Fibroblast of lung (primary cell): ENCODE measurements at places on chromosomes 7 and 10. TPM values are rescaled to one million over a fixed set of nuclear protein-coding genes. Genes with fewer than 3 reads are reported as not detected.
A peak's percentile ranks its signal among the peaks of the same experiment; 100 is the strongest.

The KLLN gene
- 0.49 and 0.54 TPM in 2 replicates for polyA plus RNA-seq

The SERPINE1 gene
- 679 and 1,153 TPM in 2 replicates for polyA plus RNA-seq

DNA sequence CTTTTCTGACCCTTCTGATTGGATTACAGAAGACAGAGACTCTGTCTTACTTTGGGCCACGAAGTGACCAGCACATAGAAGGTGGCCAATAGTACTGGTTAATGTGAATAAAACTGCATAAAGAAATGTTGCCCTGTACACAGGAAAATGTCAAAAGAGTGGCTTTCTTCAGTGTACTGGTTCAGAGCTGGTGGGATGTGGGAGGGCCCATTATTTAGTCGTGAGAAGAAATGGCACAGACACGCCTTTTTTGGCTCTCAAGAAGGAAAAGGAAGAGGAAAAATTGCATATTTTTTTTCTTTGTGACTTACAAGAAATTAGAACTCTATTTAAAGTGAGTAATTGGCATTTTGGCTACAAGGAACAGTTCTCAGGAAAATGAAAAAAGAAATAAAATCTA, 129.7 kb downstream of the DGKI start:
- no peak overlapping the region for H3K27ac ChIP-seq
- no peak for DNase-seq
- no peaks in the 10 kb centered on the region for H3K4me1 ChIP-seq
- H3K4me3 ChIP-seq: no peak overlapping the region

- H3K27me3 ChIP-seq: peaks cover 21% of the 10 kb centered on the region
- H3K4me3 ChIP-seq: no peak overlapping the region
- H3K4me1 ChIP-seq: no peaks in the 10 kb centered on the region
- DNase-seq: no peak
- H3K27ac ChIP-seq: no peak overlapping the region
Measured at GRCh38 chr7:45564485-45564884, 9.7 kb upstream of the ADCY1 start.

DNA sequence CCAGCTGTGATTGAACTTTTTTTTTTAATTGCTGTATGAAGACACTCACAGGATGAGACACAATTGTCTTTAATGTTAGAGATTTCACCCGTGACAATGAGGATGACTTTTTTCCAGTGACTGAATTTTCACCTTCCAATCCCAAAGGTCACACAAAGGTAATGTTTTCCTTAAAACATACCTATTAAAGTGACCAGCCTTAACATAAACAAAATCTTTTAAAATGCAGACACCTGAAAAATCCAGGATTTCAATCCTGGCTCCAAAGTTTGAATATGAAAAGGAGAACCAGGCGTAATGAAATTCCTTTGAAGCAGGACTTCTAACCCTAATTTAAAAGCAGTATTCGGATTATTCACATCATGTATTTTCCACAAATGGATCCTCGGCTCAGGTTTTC, 647.7 kb downstream of the GATA3 start:
- no peaks in the 10 kb centered on the region for H3K27me3 ChIP-seq
- H3K4me3 ChIP-seq: no peak overlapping the region
- no peaks in the 10 kb centered on the region for H3K36me3 ChIP-seq
- H3K27ac ChIP-seq: no peak overlapping the region
- H3K4me1 ChIP-seq: no peaks in the 10 kb centered on the region
- DNase-seq: no peak

GRCh38 chr10:99369126-99369525, 40.0 kb downstream of the CNNM1 start:
- peak; percentile 32 for DNase-seq
- H3K4me3 ChIP-seq: no peak overlapping the region
- H3K27me3 ChIP-seq: no peaks in the 10 kb centered on the region
- no peaks in the 10 kb centered on the region for H3K36me3 ChIP-seq

DNA sequence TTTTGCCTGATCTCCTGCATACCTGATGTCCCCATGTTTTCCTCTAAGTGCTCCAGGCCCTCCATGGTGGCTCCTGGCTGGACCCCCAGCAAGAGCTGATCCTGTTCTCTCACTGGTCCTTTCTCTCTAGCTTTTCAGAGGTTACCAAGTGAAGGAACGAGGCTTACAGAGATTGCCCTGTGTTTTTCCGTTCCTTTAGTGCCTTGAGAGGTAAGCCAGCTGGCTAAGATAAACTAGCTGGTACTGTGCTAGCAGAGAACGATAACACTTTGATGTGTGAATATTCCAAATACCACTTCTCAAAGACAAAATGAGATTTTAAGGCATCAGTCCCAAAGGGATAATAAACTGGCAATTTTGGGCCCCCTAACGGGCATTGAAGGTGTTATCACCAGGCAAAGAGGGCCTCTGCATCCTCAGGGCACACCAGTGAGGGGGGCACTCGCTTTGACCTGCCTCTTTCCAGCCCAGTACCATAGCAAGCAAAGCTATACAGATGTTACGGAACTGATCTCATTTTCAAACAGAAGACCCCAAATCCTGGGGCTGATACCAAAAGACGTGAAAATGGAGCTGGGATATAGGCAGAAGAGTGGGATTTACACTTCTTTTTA, 8.4 kb upstream of the CCNY start:
- H3K27ac ChIP-seq: peak overlapping the region; percentile 15
- H3K36me3 ChIP-seq: no peaks in the 10 kb centered on the region
- no peaks in the 10 kb centered on the region for H3K27me3 ChIP-seq
- H3K4me3 ChIP-seq: no peak overlapping the region
- H3K4me1 ChIP-seq: peaks cover 8% of the 10 kb centered on the region
- DNase-seq: no peak
